ENCODE measurements at places on chromosomes 5 and 9. TPM values are rescaled to one million over a fixed set of nuclear protein-coding genes. Genes with fewer than 3 reads are reported as not detected.

Gene UNC5A
- polyA plus RNA-seq = not detected

Gene PAIP2
- polyA plus RNA-seq = 348 TPM

Gene FCN2
- polyA plus RNA-seq = not detected

Gene QRFP
- not detected for polyA plus RNA-seq

Gene FKTN
- 1.6 TPM for polyA plus RNA-seq

Gene ARID3C
- not detected for polyA plus RNA-seq

Gene LCN2
- polyA plus RNA-seq = not detected

Gene CARD6
- polyA plus RNA-seq = 2.4 TPM

Gene LAMC3
- not detected for polyA plus RNA-seq

Gene CLIC3
- polyA plus RNA-seq = 1.1 TPM

Gene FAM169A
- polyA plus RNA-seq = 7.4 TPM

Gene SLC4A9
- polyA plus RNA-seq = not detected

Gene DRD1
- not detected for polyA plus RNA-seq

Gene SHOC1
- polyA plus RNA-seq = not detected

Gene HRH2
- polyA plus RNA-seq = not detected

Gene SPINK7
- polyA plus RNA-seq = not detected

Gene KCNV2
- polyA plus RNA-seq = not detected

Gene OR1J2
- not detected for polyA plus RNA-seq

Gene SLC34A3
- not detected for polyA plus RNA-seq

Gene PCDHGB4
- polyA plus RNA-seq = not detected

Gene POLK
- 28.5 TPM for polyA plus RNA-seq

Gene EFCAB9
- not detected for polyA plus RNA-seq

Gene NUTM2F
- polyA plus RNA-seq = not detected

Gene CCDC152
- 1.6 TPM for polyA plus RNA-seq

Gene SNCAIP
- not detected for polyA plus RNA-seq

Gene OR13C4
- not detected for polyA plus RNA-seq

Gene RECK
- polyA plus RNA-seq = 14.2 TPM

Gene PFN3
- polyA plus RNA-seq = not detected

Gene SLCO6A1
- polyA plus RNA-seq = not detected

Gene IL3
- polyA plus RNA-seq = not detected

Gene SUB1
- polyA plus RNA-seq = 473 TPM

Gene KCNMB1
- not detected for polyA plus RNA-seq

Gene IFNA2
- not detected for polyA plus RNA-seq

Gene CCNO
- not detected for polyA plus RNA-seq

Gene SV2C
- polyA plus RNA-seq = not detected

Gene LURAP1L
- not detected for polyA plus RNA-seq

Gene LEAP2
- 2.2 TPM for polyA plus RNA-seq

Gene CAMK2A
- not detected for polyA plus RNA-seq

Gene WNT8A
- polyA plus RNA-seq = not detected

Gene FOXD4L5
- polyA plus RNA-seq = not detected

Gene SPINK13
- not detected for polyA plus RNA-seq

Gene NR4A3
- 3.3 TPM for polyA plus RNA-seq

Gene CCIN
- not detected for polyA plus RNA-seq

Gene HTR4
- not detected for polyA plus RNA-seq

Gene CENPP
- 5.3 TPM for polyA plus RNA-seq

Gene RNF183
- polyA plus RNA-seq = not detected

Gene ENTPD2
- not detected for polyA plus RNA-seq

Gene BTNL8
- not detected for polyA plus RNA-seq

Gene SPTAN1
- polyA plus RNA-seq = 72.4 TPM

Gene SOHLH1
- not detected for polyA plus RNA-seq

Gene ATG12
- polyA plus RNA-seq = 170 TPM

Gene STK32A
- not detected for polyA plus RNA-seq

Gene EDIL3
- polyA plus RNA-seq = not detected

Gene PRRT1B
- polyA plus RNA-seq = not detected

Gene FAM78A
- polyA plus RNA-seq = 10.4 TPM

Gene FGF1
- polyA plus RNA-seq = not detected
